Testis (tissue), 5 donors: ENCODE measurements at places on chromosomes 1 and 21.

GRCh38 chr1:54160351-54160750 is 7.6 kb upstream of the CDCP2 start:
- H3K4me3 ChIP-seq: no peak overlapping the region
- no peak overlapping the region for H3K27ac ChIP-seq
- DNase-seq: no peak

DNA sequence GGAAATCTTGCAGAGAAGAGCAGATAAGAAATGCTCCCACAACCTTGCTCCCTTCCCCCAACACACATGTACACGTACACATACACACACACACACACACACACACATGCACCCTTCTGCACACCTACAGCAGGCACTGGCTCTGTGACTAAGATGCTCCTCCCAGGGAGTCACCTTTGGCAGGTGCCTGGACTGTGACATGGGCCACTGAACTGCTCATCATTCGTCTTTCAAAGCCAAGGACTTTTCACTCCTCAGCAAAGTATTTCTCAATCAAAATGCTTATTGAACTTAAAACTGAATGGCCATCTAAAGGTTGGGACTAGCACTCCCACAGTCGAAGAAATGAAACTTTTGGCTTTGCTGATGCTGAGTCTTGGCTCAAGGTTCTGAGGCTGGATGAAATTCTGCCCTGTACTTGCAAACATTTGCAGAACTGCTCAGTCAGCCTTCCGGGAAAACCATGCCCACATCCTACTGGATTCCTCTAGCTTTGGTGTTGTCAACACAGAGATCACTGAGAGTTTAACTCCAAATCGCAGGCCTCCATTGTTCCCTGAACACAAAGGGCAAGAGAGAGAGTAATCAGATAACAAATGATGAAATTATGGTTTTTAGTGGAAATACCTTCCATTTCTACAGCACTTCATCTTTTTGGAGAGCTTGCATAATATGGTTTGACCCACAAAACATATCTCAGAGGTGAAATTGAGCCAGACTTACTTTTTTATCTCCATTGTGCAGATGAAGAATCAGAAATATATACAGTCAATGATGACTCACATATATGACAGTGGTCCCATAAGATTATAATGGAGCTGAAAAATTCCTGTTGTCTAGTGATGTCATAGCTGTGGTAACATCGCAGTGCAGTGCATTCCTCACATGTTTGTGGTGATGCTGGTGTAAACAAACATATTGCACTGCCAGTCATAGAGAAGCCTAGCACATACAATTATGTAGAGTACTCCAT is 72.4 kb upstream of the BCAR3 start:
- no peak for DNase-seq
- no peaks in the 10 kb centered on the region for H3K27me3 ChIP-seq
- no peak overlapping the region for H3K4me3 ChIP-seq
- H3K36me3 ChIP-seq: no peaks in the 10 kb centered on the region
- H3K4me1 ChIP-seq: no peaks in the 10 kb centered on the region
- H3K27ac ChIP-seq: no peak overlapping the region

DNA sequence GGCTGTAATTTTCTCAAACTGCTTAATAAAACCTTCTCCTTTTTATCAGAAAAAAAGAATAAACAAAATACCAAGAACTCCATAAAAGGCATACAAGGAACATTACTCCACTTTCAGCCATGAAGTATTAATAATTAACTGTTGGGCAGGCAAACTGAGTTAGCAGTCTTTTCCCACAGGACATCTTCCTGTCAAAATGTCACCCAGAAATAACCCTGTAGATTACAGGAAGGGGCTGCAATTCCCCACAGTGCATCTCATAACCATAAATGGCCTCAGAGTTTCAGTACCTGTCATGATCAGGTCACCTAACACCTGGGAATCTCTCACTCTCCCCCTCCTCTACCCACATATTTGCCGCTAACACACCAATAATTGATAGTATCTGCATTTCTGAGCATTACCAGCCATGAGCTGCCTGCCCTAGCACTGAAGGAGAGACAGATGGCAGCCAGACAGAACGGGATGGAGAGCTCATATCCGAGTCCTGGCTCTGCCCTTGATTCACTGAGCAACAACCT is 475.0 kb downstream of the SMYD3 start:
- H3K4me3 ChIP-seq: no peak overlapping the region
- peaks cover 5% of the 10 kb centered on the region for H3K4me1 ChIP-seq
- H3K27me3 ChIP-seq: no peaks in the 10 kb centered on the region
- H3K36me3 ChIP-seq: no peaks in the 10 kb centered on the region
- DNase-seq: peak; percentile 20
- H3K27ac ChIP-seq: no peak overlapping the region

- no peaks in the 10 kb centered on the region for H3K4me1 ChIP-seq
- no peak overlapping the region for H3K27ac ChIP-seq
- no peaks in the 10 kb centered on the region for H3K27me3 ChIP-seq
Measured at GRCh38 chr21:8998946-8999681, 1522.3 kb upstream of the TPTE start.

DNA sequence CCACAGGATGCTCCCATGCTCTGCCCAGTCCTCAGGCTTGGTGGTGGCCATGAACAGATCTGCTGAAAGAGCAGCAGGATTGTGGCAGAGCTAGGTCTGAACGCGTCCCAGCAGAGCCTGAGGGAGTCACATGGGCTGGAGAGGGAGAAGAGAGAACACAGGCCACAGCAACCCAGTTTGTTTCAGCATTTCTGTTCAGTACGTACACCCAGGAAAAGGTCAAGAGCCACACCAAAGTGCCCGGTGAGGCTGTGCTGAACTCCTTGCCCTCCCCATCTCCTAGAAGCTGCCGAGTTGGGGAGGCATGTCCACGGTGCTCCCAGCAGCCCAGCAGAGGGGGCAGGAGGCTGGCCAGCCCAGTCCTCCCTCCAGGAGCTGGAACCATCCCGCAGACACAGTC is 5.5 kb downstream of the PKP1 start:
- no peaks in the 10 kb centered on the region for H3K36me3 ChIP-seq
- H3K27me3 ChIP-seq: no peaks in the 10 kb centered on the region
- H3K27ac ChIP-seq: no peak overlapping the region

DNA sequence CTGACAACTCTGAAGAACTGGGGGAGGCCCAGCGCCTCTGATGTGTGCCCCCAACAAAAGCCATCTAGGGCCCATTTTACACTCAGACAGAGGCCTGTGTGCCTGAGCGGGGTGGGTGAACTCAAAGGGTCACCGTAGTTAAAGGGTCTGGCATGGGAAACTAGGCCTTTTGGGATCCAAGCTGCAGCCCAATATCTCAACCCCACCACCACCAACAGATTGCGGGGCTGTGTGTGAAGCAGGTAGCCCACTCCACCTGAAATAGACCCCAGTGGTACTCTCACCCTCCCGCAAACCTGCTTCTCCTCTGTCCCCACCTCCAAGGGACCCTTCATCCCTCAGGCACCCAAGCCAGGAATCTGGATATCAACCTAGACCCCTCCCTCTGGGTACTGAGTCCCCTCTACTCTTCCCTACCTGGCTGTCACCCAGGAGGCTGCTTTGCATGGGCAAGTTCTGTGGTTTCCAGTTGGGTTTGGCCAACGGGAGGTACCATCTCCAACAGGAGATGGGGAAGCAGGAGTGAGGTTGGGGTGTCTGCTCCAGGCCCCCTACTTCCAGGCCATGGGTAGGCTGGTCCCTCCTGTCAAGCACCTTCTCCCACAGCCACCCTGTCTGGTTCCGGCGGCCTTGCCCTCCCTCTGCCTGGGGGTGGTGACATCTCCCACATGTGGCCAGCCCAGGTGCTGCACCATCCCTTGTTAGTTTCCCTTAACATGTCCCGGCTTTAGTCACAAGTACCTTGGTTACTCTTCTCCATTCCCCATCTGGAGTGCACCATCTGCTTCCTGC is 35.2 kb upstream of the LRP8 start:
- H3K27me3 ChIP-seq: no peaks in the 10 kb centered on the region
- no peak overlapping the region for H3K4me3 ChIP-seq
- DNase-seq: peak; percentile 12

- H3K4me3 ChIP-seq: no peak overlapping the region
- H3K36me3 ChIP-seq: no peaks in the 10 kb centered on the region
- no peaks in the 10 kb centered on the region for H3K4me1 ChIP-seq
- DNase-seq: no peak
- no peaks in the 10 kb centered on the region for H3K27me3 ChIP-seq
Measured at GRCh38 chr1:72482736-72483413, 200.5 kb upstream of the NEGR1 start.

GRCh38 chr1:4344065-4344732 is 310.2 kb upstream of the AJAP1 start:
- no peak overlapping the region for H3K27ac ChIP-seq
- no peaks in the 10 kb centered on the region for H3K36me3 ChIP-seq
